ENCODE measurements at places on chromosomes 13 and 19.
A peak's percentile ranks its signal among the peaks of the same experiment; 100 is the strongest.

DNA sequence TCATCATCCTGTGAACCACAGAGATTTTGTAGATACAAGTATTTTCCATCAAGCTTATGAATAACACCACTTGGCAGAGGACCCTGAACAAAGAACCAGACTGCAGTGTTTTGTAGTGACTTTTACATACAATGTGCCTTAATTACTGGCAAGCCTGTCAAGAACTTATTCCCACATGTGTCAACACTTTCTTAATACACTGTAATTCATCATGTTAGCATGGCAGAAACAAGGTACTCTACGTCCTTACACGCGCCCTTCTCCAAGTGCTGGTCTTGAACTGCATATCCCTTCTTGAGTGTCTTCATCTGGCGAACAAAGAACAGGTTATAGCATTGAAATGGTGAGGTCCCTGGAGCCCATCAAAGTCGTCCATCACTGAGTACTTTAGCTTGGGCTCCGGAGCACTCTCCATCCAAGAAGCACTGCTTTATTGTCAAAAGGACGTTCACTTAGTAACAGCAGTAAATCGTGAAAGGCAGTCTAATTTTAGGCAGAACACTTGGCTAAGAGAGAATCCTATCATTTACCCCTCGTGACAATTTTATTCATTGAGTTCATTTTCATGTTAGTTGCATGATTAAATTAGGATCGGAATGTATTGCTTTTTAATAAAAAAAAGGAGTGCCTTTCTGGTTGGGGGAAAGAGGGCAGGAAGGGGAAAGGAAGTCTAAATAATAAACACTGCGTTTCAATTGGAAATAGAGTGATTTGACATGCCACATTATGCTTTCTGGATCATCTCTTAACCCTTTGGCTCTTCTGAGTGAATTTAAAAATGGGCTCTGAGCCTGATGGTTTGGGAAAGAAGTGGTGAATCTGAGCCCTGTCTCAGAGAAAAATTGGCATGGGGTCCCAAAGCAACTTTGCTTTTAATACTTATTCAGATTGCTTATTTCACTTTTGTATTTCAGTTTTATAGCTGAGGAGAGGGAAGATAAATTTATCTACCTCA lies 376.1 kb downstream of the DLEU7 start:
- no peak for DNase-seq

DNA sequence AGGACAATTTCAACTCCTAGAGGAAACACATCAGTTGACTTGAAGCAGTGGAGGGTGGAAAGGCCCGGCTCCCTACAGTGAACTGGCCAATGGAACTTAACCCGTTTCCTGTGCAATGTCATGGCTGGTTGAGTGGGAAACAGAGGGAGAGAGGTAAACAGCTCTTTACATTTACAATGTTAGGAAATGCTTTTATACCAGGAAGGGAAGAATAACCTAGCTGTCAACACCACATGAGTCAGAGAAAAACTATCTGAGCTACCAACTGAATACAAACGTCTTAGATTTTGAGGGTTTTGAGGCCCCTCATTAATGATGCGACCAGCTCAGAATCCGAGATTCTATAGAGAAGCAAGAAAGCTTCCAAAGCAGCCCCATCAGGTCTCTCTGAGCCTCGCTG lies 36.7 kb downstream of the CARD8 start:
- DNase-seq: no peak

DNA sequence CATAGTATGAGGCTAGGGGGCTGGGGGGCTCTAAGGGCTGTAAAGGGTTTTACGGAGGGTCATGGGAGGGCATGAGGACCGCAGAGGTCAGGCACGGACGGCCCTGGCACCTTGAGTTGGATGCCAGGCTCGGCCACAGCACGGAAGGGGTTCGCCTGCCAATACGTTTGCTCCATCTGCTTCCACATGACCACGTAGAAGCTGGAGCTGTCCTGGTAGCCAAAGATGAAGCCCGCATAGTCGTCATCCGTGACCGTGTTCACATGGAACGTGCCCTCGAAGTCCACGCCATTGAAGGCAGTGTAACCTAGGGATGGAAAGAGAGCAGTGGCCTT lies 6.4 kb downstream of the COMP start:
- DNase-seq: no peak

GRCh38 chr13:114026481-114026880 lies 52.6 kb upstream of the C13orf46 start:
- DNase-seq: no peak

- no peak for DNase-seq
These were observed 19.7 kb downstream of the ELF1 start for GRCh38 chr13:40999416-40999815.

GRCh38 chr19:2488942-2489731 lies 13.2 kb downstream of the GADD45B start:
- DNase-seq: peak; percentile 83

DNA sequence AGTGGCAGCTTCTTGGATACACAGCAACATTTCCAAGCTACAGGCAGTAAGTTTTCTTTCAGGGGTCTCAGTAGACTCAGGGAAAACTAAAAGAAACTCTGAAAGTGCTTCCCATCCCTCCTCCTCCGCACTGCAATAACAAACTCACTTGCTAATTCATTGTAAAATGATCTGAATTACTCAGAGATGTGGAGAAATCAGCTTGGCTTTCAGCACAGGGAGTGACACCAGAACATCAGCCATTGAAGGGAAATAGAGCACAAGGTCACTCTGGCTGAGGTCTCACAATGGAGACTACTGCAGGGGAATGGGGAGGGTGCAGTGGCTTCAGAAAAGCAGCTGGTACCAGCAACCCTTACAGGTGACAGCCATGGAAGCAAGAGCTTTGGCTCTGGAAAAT lies 137.3 kb upstream of the SERP2 start:
- DNase-seq: no peak

DNA sequence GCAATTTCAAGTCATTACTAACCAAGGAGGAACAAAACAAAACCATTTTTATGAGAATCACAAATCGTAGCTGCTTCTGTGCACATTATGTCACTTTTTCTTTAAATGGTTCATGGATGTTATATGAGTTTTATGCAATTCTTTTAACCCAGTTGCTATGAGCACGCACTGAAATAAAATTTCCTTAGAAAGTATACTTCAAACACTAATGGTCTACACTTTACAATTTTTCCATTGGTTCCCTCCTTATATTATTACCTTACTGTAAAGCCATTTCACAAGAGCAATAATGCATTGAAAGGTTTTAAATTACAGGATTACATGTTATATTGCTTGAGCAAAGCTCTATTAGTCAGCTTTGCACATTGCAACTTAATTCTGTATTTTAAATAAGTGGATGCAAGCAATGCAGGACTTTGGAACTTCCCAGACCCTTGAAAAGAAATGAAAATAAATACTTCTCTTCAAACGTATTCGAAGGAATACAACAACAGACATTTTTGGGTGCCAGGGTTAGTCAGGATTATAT lies 318.7 kb downstream of the PCDH9 start:
- no peak for DNase-seq

GRCh38 chr13:41762796-41763195 lies 198.1 kb downstream of the VWA8 start:
- DNase-seq: peak; percentile 17

DNA sequence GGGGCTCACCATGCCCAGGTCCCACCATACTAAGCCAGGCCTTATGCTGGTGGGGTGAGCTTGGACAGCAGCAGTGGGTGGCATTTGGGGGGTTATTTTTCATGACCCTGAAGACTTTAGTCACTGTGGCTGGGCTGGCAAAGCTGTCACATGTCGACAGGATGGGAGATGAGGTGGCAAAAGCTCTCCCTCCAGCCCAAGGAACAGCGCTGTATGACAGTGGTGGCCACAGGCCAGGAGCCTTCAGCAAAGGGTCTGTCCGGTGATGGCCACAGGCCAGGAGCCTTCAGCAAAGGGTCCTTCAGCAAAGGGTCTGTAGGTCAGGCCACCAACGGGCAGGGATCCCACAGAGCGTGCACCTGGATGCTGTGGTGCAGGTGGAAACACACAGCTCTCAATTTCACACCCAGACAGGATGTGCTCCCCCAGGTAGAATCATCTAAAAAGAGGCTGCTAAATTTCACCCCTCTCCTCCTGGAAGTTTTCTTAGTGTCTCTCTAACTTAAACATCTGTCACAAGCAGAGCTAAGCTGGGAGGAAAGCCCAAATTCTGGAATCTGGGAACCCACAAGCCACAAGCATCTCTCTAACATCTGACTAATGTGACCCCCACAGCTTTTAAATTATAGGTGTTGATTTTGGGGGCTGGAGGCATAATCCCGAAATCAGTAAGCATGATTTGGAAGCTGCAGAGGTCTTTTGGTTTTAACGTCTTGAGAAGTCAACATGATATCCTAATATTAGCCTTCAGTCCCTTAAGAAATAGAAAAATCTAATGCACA lies 23.0 kb downstream of the COL4A1 start:
- no peak for DNase-seq

GRCh38 chr19:29086646-29087045 lies 126.3 kb downstream of the UQCRFS1 start:
- DNase-seq: no peak

GRCh38 chr19:13840305-13841085 lies 36.4 kb upstream of the NANOS3 start:
- peak; percentile 28 for DNase-seq

DNA sequence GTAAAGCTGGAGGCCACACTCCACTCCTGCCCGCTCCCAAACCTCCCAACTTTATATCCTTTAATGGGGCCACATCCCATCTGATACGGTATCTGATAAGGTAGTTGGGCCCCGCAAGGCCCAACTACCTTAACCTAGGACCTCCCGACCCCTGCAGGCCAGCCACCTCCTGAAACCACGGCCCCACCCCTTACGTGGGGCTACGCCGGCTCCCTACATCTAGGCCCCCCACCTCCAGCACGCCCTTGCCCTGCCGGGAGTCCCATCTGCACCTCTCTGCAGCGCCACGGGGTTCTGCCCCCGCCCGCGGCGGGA lies 2.2 kb downstream of the IGFLR1 start:
- DNase-seq: no peak

GRCh38 chr13:80037505-80037888 lies 303.4 kb downstream of the SPRY2 start:
- peak; percentile 5 for DNase-seq

GRCh38 chr13:54574791-54575190 lies 1546.2 kb downstream of the OLFM4 start:
- DNase-seq: peak; percentile 23

GRCh38 chr19:46841458-46842083 lies 9.1 kb downstream of the AP2S1 start:
- no peak for DNase-seq

GRCh38 chr19:47446534-47447469 lies 24.9 kb downstream of the SLC8A2 start:
- peak; percentile 50 for DNase-seq

DNA sequence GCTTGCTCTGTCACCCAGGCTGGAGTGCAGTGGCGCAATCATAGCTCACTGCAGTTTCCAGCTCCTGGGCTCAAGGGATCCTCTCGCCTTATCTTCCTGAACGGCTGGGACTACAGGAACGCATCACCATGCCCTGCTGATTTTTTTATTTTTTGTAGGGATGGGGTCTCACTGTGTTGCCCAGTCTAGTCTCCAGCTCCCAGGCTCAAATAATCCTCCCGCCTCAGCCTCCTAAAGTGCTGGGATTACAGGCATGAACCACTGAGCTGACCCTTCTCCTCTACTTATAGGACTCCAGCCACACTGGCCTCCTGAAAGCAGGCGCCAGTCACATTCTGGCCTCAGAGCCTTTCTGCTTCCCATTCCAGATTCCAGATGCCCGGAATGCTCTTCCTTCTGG lies 10.5 kb downstream of the DACT3 start:
- DNase-seq: no peak

GRCh38 chr19:31970027-31970461 lies 375.4 kb upstream of the ZNF507 start:
- DNase-seq: peak; percentile 13

DNA sequence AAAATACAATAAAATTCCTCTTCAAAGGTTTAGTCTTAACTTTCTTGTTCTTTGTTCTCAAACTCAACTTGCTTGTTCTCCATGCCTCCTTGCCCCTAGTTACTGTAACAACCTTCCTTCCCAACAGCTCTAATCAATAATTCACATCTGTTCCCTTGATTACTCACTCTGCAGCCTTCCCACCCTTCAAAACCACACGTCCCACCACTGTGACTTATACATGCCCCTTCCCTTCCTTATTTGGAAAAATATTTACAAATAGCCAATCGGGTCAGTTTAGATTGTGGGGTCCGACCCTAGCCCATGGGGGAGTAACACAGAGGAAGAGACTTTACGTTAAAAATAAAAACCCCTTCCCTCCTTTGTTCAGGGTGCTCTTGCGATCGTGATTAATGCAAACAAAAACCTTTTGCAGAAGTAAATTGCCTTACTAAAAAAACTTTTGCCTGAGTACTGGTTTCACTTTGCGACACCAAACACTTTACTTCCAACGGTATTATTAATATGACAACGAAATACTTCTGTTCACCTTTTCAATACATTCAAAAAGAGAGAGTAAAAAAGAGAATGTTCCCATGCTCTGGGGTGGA lies 512 bp upstream of the ZNF93 start:
- peak; percentile 17 for DNase-seq

DNA sequence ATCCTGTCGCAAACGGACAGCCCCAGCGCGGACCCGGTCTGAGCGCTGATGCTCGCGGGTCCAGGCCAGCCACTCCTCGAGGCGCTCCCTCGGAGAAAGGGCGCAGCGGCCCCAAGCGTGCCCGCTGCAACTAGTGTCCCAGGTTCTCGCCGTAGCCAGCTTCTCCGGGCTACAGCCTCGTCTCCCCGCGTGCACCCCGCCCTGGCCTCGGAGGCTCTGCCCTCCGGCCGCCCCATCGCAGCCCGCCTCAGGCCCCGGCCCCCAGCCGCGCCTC lies 487 bp downstream of the FLT1 start:
- DNase-seq: no peak

DNA sequence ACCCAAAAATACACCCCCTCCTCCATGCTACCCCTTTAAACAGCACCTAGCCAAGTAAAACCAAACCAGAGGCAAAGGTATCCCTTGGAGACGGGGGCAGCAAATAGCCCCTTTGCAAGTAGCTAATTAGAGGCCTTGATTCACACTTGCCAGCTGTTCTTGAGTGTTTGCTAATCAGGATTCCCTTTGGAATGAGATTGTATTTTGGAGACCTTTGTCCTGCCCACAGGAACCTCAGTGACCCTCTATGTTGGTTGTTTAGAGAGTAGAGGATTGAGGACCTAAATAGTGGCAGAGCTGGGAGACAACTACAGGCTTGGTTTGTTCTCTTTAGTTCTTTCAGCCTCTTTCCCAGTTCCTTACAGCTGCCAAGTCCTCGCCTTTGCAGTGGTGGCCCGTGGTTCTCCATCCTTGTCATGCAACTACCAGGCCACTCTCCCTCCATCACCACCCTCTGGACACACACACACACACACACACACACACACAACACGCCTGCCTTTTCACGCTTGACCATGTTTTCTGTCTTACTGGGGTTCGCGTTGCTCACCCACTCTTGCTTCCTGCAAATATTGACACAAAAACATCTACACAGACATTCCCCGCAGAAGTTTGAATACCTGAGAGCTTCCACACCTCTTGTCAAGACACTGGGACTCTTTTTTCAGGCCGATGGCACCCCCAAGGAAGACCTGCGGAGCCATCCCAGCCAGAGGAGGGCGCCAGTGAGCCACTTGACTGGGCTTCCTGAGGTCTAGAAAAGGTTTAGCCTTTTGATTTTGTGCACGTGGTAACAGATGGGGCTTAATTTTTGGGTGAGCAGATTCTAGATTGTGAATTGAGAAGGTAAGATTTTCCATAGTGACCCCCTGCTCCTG lies 80.0 kb upstream of the GPR183 start:
- DNase-seq: no peak
